Activated CD4-positive, alpha-beta T cell treated with anti-CD3 and anti-CD28 coated beads for 36 hours (primary cell): ENCODE measurements at places on chromosomes 4 and X.
A peak's percentile ranks its signal among the peaks of the same experiment; 100 is the strongest.

DNA sequence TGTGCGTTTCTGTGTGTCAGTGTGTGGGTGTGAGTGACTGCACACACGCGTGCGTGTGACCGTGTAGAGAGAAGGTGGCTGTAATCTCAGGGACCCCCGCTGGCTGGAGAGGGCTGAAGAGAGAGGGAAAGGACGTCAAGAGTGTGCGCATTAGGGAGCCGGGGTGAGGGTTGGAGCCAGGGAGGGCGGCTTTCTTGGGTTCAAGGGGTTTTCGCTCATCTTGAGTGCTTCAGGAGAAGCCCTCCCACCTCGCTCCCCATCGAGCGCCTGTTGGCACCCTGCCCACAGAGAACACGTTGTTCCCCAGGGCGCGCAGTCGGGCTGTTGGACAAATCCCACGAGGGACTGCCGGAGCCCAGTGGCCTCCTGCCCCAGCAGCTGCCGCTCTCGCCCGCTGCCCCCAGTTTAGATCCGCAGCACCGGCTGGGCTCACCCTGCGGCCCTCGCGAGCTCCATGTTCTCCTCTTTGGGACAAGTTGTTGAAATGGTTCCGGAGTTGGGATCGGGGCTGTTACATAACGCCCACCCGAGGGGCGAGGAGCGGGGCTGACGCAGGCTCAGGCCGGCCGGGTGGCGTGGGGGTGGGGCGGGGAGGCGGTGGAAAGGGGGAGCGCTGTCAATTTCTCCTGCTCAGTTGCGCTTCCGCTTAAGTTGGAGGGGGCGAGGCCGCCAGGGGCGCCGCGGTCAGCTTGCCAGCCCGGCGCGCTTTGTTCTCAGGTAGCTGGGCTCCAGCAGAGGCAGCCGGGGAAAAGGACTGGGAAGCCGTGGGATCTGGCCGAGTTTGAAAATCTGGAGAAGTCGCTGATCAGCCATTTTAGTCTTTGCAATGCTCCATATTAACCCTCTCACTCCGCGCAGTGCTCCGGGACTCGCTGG lies 1.6 kb downstream of the GRIA2 start:
- no peak for DNase-seq

DNA sequence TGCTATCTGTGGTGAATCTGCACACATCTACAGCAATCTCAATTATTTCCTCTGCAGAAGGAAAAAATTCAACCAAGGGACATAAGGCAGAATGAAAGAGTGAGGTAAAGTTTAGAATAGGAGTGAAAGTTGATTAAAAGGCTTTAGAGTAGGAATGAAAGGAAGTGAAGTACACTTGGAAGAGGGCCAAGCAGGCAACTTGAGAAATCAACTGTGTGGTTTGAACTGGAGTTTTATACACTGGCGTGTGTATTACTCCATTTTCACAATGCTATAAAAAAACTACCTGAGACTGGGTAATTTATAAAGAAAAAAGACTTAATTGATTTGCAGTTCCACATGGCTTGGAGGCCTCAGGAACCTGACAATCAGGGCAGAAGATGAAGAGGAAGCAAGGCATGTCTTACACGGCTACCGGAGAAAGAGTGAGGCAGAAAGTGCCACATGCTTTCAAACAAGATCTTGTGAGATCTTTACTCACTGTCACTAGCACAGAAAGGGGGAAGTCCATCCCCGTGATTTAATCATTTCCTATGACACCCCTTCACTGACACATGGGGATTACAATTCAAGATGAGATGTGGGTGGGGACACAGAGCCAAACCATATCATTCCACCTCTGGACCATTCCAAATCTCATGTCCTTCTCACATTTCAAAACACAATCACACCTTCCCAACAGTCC lies 234.8 kb downstream of the IL15 start:
- DNase-seq: no peak

DNA sequence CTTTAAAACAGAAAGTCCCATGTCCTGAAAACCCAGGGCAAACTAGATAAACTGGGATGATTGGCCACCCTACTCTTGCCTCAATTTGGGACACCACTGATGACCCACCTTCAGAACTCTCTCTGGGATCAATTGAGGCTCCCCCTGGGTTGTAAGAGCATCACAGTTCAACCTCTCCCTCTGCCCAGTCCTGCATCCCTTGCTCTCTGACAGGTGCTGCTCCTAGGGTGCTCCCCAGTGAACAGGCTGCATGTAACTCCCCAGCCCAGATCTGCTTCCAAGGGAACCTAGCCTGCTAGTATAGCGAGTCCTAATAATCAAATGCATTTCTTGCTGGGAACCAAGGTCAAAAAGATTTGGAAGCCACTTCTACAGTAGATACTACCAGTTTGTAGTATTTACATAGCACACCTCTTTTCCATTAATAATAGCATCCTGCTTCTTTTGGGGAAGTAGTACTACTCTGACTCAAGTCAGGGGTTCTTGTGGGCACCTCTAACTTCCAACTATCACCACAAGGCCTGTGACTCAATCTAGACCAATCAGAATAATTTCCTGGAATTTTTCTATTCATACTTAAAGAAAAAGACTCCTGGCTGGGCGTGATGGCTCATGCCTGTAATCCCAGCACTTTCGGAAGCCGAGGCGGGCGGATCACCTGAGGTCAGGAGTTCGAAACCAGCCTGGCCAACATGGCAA lies 42.1 kb upstream of the SPINK2 start:
- DNase-seq: peak; percentile 22

GRCh38 chr4:13542577-13543031 lies 1.7 kb downstream of the NKX3-2 start:
- DNase-seq: peak; percentile 20

DNA sequence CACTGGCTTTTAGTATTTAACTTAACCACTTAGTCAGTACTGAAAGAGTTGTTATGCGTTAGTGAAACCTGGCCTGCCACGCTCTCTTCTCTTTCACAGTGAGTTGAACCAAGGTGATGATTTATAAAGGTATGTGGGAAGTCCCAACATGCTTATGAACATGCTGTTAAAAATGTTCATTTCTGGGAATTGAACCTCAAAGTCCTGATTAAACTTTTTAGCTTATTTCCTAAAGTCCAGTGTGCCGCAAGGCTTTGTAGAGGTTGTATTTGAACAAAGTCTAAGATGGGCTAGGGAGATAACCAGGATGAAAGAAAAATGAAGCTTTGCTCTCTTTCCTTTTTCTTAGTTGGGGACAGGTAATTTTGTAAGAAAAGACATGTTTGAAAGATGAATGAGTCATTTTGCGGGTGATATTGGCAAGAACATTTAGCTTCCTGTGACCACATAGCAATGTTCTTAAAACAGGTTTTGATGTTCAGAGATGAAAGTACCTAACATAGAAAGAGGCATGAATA lies 270.3 kb downstream of the DTHD1 start:
- DNase-seq: peak; percentile 68

- DNase-seq: no peak
Measured at GRCh38 chr4:14831416-14831815, 170.9 kb upstream of the CPEB2 start.

DNA sequence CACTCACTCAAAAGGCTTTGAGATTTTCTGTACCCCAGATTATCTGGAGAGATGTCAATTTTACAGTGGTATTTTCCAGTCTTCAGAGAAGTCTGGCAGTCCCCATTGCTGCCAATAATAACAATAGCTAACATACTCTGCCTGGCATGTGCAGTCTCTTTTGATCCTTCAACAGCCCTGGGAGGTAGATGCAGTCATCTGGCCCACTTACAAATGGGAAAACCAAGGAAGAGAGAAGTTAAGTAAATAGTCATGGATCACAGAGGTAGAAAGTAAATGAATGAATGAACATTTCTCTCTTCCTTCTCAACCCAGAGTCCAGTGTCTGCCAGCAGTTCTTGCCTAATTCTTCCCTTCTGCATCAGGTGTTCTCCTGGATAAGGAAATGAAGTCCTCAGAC lies 113.0 kb upstream of the EDNRA start:
- DNase-seq: no peak

- DNase-seq: no peak
Measured at GRCh38 chrX:120306630-120307029, 4.6 kb downstream of the TMEM255A start.

- no peak for DNase-seq
Measured at GRCh38 chr4:10565166-10565780, 108.0 kb upstream of the ZNF518B start.

DNA sequence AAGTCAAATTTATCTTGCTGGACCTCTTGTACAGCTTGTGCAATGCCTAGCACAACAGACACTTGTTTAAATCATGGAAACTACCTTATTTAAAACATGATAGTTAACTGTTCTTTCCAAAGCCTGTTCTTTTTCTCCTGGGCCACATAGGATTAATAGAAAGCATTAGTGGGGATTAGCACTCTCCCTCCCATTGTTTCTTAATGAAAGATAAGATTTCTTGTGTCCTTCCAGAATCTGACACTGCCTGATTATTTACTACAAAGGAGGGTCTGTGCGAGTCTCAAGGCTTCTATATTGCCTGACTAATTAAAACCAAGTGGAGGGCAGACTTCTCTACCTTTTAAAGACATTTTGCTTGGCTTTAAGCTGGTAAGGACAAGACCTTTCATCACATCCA lies 8.5 kb upstream of the ELMOD2 start:
- no peak for DNase-seq

DNA sequence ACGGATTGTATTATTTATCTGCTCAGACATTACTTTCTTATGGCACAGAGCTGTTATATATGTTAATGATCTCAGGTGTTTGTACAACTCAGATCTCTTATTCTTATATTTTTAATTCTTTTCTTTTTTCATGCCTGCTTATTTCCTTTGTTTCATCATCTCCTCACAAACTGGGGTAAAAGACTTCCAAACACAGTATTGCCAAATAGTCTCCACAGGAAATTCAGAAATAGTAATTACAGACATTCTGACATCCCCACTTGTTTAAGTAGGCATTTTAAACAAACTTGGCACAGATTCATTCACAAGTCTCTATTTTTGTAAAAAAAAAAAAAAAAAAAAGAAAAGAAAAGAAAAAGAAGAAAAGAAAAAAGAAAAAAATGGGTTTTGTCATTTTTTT lies 129.7 kb upstream of the USP38 start:
- no peak for DNase-seq

DNA sequence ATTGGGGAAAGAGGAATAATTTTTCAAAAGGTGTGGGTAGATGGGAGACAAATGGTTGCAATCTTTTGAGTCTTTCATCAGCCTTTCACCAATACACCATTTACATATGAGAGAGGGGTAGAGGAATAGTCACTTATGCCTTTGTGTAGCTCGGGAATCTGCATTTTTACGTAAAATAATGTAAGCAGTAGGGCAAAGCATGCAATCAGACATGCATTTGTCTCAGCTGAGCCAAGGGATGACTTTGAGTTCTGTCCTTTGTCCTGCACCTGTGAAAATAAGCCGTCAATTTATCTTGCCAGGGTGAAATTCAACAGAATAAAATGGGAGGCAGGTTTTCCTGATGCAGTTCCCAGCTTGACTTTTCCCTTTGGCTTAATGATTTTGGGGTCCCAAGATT lies 1473.4 kb upstream of the TENM3 start:
- no peak for DNase-seq

DNA sequence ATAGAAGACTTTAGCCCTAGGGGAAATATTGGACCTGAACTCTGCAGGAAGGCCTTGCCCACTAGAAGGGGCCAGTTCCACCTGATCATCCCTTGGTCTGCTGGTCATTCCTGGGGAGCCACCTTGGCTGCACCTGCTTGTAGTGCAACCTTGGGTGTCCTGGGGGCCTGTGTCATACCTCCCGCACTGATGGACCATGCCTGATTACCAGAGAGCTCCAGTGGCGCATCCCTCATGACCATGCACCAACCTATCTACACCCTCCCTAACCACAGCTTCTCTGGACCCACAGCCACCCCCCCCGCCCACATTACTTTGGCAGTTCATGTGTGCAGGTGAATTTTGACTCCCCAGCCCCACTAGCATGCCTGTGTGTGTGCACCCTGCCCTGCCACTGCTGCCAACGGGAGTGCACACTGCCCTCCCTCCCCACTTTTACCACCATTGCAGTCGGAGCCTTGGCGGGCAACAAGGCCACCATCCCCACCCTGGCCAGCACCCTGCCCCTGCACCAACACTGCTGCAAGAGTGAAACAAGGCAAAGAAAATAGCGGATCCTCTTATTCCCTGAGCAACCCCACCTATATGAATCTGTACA lies 208.1 kb downstream of the FAM47B start:
- DNase-seq: no peak

- DNase-seq: no peak
Measured at GRCh38 chr4:177265729-177266128, 43.9 kb upstream of the NEIL3 start.

DNA sequence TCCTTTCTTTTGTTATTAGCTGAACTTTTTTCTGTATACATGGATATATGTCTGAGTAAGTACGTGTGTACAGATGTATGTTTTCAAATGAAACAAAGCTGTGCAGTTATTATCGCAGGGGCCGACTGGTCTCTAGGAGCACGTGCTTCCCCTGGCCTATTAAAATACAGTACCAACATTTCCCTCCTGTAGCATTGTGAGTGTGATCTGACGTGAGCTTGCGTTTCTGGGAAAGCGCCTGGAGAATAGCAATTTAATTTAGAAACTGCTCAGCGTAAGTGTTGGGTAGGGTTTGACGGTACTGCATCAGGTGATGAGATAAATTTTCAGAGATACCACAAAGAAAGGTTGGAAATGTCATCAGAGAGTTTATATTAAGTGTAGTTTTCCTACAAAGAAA lies 173.3 kb downstream of the FBXO8 start:
- DNase-seq: no peak

DNA sequence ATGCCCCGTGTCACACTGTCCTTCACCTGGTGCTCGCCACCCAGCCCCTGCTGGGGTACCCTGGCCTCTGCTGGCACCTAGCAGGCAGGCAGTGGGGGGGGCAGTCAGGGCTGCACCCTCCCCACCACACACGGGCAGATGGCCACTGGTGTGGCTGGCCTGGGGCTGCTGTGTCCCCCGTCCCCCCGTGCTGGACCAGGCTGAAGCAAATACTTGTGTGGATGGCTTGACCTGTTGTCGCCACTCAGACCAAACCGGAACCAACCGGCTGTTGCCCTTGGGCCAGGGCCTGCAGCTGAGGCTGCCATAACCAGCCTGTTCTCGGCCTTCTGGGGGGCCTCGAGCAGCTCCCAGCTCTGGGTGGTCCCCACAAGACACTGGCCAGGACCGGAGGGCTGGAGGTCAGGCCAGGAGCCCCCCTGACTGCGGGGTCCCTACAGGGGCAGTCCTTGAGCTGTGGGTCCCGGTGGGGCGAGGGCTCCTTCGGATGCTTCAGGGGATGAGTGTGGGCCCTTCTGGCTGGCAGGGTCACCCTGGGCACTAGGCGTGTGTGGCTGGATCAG lies 4.3 kb downstream of the FGFR3 start:
- no peak for DNase-seq

DNA sequence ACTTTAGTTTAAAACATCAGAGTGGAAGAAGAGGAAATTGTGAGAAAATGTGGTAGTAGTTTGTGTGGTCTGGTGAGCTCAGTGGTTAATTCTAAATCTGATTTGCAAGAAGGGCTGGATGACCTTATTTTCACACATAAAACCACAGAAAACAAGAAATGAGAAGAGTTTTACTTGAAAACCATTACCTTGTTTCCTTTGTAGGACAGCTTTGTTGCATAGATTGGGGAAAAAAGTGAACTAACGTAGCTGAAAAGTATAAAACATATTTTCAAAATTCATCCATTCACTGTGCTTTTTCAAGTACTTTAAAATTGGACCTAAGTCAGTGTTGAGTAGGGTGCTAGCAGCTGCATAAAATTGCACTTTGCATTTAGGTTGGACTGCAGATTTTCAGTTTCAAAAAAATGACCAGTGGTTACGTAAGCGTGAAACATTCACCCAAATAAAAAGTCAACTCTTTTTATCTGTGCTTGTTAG lies 211.3 kb downstream of the ARHGAP10 start:
- DNase-seq: no peak
